Right ventricle myocardium inferior (tissue), 1 donor: ENCODE measurements at places on chromosomes 1 and 21.

DNA sequence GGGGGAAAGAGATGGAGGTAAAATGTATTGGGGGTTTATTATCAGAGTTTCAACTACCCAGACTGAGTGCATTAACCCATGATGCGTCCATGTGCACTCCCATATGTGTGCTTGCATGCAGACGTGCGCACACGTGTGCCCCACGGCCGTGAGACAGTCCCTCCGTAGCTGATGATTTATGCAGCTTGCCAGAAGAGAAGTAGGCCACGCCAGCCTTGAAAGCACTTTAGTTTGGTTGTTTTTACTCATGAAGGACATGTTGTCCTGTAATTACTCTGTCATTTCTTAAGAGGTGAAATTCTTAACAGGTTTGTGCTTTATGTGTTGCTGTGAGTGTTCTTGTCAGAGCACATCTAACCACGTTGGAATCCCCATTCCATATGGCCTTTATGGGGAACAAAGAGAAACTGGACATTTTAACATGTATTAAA is 467.8 kb downstream of the LMO4 start:
- DNase-seq: no peak

GRCh38 chr1:39043513-39043912 is 17.4 kb downstream of the NDUFS5 start:
- no peak for DNase-seq

GRCh38 chr21:33121715-33122475 is 52.0 kb downstream of the OLIG1 start:
- DNase-seq: no peak

- DNase-seq: no peak
Measured at GRCh38 chr1:88341447-88341846, 342.6 kb upstream of the PKN2 start.

- DNase-seq: no peak
Measured at GRCh38 chr1:68919075-68919474, 422.2 kb upstream of the DEPDC1 start.

DNA sequence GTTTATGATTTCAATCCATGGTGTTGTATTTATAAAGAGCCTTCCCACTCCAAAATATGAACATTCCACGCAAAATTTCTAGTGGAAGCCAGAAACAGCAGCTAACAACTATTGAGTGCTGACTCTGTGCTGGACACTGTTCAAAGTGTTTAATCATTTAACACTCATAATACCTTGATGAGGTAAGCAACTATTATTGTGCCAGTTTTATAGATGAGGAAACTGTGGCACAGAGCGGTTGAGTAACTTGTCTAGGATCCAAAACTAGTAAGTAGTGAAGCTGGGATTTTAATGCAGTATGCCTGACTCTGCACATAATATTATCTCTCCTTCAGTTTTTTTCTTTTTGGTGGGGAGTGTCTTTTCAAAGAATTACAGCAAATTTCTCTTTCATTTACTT is 228.3 kb downstream of the SLC35F3 start:
- no peak for DNase-seq

DNA sequence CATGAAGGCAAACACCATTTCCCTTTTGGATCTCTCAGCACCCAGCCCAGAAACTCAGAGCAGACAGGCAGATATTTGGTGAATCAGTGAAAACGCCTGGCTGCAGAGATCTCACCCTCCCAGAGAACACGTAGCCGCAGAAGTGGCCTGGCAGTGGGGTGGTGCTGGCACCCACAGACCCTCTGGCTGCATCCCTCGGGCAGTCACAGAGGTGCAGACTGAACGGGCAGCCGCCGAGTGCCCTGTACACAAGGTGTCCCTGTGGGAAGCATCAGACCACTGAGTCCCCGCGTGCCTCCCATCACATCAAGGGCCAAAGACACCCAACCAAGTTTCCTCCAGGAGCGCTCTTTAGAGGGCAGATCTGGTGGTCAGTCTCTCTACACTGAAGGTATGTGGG is 12.1 kb downstream of the FAM89A start:
- DNase-seq: no peak

DNA sequence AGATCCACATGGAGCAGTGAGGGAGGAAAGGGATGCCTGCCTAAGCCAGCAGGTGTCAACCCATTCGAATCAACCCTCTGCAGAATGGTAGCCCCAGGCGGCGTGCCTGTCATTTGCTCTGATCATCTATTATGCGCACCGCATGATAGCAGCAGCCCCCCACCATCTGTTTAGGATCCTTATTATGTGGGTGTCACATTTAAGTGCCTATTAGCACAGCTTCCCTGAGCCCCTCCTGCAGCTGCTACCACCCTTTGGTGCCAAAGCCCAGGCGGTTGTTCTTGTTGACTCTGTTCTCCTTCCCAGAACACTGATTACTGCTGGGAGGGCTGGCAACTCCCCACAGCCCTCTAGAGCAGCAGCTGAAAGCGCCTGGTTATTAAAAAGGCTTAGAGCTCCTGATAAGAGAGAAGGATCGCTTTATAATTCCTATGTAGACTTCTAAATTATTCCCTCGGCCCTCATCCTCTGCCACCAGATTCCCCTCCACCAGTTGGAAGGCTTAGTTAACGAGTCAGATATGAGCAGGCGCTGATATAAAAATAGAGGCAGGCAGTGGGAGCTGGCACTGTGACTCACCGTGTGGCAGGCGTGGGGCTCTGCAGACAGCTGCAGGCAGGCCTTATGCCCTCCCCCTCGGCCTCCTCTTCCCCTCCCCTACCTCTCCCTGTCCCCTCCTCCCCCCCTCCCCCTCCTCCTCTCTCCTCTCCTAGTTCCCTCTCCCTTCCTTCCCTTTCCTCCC is 23.0 kb downstream of the ACTA1 start:
- peak; percentile 79 for DNase-seq

- DNase-seq: no peak
Measured at GRCh38 chr1:109912214-109912861, 1.7 kb downstream of the CSF1 start.

DNA sequence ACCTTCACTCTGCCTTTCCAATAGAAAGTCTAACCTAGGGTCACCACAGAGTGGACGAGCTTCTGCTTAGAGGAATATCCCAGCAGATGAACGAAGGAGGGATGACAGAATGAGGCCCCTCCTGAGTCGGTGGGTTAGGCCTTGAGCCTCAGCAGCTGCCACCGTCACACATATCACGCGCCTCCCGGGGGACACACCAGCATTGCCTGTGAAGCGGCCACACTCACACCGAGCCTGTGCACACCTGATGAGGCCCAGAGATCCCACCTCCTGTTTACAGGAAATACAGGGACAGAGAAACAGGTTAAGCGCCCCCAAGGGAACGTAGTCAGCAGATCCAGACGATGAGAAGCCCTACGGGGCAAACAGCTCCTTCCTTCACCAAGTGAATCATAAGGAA is 25.1 kb upstream of the LRRC47 start:
- no peak for DNase-seq

- DNase-seq: no peak
Measured at GRCh38 chr1:106584107-106584506, 472.4 kb upstream of the PRMT6 start.

GRCh38 chr1:34779005-34779404 is 2.0 kb upstream of the GJB3 start:
- DNase-seq: no peak

GRCh38 chr1:178407655-178408054 is 89.1 kb downstream of the CLEC20A start:
- DNase-seq: no peak

- no peak for DNase-seq
Measured at GRCh38 chr1:181488866-181489265, 5.5 kb downstream of the CACNA1E start.

DNA sequence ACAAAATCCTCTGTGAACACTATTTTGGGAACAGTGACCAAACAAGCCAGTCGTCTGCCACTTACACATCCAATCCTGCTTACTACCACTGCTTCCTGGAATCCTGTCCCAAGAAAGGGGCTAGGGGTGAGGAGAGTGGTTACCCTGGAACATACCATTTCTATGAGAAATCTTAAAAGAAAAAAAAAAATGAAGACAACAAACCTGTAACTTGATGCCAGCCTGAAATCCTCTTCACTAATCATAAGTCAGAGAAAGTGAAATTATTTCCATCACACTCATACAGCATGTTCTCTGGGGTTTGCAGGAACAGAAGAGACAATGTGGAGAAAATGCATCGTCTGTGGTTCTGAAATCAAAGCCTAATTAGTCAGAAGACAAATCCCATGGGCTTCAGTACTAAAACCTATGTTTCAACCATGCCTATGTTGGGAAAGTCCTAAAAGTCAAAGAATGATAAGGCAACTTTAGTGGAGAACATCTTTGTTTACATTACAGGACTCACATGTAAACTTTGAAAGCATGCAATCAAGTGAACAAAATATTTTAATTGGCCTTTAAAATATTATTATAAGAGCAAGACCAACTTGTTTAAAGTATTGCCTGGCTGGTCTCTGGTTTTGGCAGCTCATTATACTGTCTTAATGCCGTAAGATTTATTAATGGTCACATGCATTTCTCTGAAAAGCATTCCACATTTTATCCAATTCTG is 220.7 kb downstream of the LTN1 start:
- no peak for DNase-seq

- DNase-seq: no peak
Measured at GRCh38 chr21:28111151-28111619, 881.5 kb downstream of the LTN1 start.

DNA sequence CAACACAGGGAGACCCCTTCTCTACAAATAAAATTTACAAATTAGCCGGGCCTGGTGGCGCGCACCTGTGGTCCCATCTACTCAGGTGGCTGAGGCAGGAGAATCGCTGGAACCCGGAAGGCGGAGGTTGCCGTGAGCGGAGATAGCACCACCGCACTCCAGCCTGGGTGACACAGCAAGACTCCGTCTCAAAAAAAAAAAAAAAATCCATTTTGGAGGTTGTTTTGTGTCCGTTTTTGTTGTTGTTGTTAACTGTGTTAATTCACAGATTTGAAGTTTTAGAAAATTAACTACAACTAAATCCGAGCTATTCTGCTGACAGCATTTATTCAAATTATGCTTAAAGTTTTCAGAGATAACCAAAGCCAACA is 618 bp downstream of the CLCC1 start:
- DNase-seq: no peak

GRCh38 chr1:223031733-223032601 is 111.1 kb downstream of the TLR5 start:
- DNase-seq: no peak

- no peak for DNase-seq
Measured at GRCh38 chr1:200774311-200774710, 35.6 kb downstream of the CAMSAP2 start.

DNA sequence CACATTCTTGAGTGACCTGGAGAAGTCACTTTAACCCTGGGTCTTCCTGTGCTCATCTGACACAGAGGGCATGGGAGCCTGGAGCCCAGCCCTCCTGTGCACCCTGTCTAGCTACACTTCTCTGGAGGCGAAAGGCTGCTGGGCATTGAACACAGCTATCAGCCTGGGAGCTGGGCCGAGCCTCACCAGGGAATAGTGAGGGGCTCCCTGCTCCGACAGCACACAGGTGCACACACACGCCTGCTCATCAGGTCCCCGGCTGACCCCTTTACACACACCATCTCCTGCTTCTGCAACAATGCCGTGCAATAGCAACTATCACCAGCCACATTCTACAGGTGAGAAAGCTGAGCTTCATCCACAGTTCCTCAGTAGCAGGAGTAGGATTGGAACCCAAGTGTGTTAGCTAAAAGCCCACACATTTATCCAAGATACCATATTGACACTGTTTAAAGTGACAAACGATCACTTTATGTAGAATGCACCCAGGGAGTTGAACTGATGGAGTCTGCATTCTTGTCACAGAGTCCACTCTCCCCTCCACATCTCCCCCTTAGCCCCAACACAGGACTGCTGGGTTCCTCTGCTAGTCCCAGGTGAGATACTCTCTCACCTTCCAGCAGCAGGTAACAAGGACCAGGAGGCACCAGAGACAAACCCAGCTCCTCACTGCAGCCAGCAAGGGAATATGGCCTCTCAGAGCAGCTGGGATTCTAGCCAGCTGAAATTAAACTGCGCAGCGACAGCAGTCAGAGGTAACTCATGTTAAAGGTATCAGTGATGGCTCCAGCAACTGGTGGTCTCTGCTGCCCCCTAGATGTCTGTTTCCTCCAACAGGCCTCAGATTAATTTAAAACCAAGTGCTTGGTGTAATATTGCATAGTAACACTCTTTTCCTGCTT is 18.3 kb upstream of the CAPN8 start:
- DNase-seq: no peak

- DNase-seq: no peak
Measured at GRCh38 chr1:234150892-234151291, 222.4 kb upstream of the COA6 start.

GRCh38 chr1:97209381-97209957 is 487.9 kb downstream of the PTBP2 start:
- DNase-seq: no peak

- DNase-seq: no peak
Measured at GRCh38 chr21:39083377-39084008, 99.8 kb downstream of the PSMG1 start.

GRCh38 chr21:45846373-45847160 is 135.0 kb upstream of the COL6A1 start:
- DNase-seq: peak; percentile 69

DNA sequence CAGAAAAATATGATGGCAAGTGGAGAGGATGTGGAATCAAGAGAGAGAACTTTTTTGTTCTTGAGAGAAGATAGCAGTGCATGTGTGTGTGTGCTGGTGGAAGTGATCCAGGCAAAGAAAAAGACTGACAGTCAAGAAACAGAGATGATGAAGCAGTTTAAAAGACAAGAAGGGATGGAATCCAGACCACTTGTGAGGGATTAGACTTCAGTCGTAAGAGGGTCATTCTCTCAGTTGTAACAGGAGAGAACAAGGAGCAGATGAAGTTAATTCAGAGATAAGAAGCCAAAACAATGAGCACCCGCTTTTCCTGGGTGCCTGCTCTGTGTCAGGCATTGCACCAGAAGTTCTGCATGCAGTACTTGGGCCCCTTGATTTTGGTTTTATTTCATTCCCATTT is 76.6 kb downstream of the RNF220 start:
- DNase-seq: no peak

DNA sequence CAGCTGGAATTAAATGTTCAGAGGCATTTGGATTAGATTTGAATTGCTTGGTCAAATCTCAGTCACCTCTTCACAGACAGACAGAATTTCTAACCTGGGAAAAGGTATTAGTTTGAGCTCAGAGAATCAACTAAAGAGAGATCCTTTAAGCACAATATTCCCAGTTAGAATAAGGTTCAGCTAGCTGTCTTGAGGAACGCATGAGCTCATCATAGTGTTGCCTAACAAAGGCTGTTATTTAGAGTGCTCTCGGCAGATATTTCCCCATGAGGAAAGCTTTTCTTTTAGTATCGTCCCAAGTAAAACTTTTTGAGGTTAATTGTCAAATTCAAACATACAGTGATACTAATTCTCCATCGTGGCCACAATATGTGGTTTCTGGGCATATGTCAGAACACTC is 269.9 kb downstream of the HLX start:
- DNase-seq: no peak

- peak; percentile 65 for DNase-seq
Measured at GRCh38 chr1:64917328-64917861, 49.0 kb downstream of the JAK1 start.

DNA sequence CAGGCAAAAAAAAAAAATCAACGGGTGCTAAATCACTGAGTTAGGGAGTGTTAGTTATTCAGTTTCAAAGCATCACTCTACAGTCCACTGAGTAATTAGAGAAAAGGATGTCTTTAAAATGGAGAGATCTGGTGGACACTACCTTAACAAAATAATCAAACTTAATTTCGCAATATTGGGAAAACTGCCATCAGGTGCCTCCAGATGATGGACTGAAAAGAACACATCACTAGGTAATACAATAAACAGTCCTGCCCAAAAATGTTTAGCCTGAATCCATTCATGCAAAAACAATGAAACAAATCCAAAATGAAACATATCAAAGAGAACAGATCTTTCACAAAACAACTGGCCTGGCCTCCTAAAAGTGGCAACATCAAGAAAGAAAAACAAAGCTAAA is 54.1 kb downstream of the ENAH start:
- no peak for DNase-seq

GRCh38 chr1:6048179-6048867 is 2.6 kb downstream of the KCNAB2 start:
- peak; percentile 67 for DNase-seq
